Non-pigmented ciliary epithelial cell (primary cell): ENCODE measurements at places on chromosomes 16 and 17.

DNA sequence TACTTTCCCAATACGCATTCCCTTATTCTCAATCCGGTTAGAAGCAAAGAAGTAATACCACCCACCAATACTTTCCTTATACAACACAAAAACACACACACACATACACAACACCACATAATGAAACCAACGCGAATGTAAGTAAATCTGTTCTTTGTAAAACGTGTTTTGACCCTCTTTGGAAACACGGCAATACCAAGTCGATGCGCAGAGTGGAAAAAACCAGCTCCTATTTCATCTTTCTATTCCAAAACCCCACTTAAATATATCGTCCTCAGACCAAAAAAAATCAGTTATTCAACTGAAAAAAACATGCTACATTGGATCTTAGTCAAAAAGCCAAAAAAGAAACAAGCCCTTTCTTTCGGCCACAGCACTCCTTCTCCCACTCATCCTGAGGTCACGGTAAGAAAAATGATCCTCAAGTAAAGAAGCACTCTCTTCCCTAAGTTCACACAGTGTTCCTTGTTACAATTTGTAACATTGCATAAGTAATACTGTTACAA, 31.0 kb upstream of the ARL4D start:
- DNase-seq: no peak

DNA sequence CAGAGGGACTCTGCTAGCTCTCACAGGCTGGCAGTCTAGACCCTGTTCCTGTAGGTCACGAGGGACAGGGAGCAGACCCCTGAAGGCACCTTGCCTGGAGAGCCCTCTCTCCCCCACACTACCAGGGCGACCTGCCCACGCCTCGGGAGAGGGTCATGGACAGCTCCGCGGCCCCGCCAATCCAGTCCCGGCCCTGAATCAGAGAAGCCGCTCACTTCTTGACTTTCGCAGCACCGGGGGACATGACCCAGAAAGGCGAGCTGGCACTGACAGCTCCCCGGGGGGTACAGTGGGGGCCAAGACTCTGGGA, 5.1 kb downstream of the KIFC3 start:
- no peak for DNase-seq

GRCh38 chr17:50289278-50289677, 15.0 kb downstream of the TMEM92 start:
- no peak for DNase-seq

GRCh38 chr16:86584726-86585721, 6.7 kb downstream of the FOXL1 start:
- DNase-seq: no peak

- DNase-seq: no peak
These were observed 56.7 kb upstream of the TOB1 start for GRCh38 chr17:50922721-50923405.

- no peak for DNase-seq
These were observed 18.2 kb upstream of the CMTM4 start for GRCh38 chr16:66714654-66715307.

DNA sequence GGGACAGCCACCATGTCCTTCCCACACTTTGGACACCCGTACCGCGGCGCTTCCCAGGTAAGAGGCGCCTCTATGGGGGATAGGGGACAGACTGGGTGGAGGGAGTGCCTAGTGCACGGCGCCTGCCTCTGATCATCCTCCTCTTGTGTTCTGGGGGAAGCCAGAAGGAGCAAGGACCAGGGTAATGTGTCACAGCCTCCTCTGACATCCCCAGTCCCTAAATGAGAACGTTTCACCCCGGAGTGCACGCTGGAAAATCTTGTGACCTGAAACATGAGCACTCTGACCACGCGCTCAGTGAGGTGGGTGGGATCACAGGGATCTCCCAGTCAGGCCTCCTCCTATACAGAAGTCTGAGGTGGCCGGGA, 1.1 kb downstream of the IRX6 start:
- no peak for DNase-seq

DNA sequence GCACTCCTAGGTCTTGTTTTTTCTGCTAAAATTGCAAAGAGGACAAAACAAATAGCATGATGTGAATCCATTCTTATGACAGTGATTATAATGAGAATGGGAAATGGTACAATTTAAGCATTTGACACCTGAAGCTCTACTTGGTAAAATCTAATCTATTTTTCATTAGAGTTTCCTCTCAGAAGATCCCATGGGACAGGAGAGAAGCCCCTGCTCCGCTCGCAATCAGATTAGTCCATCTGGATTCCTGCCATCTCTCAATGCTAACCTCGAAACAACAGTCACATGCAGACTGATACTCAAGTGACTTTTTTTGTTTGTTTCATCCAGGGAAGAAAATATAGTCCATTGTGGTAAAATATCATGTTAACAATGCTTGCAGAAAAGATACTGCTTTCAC, 107.4 kb upstream of the TOM1L1 start:
- no peak for DNase-seq

GRCh38 chr17:10802496-10803284, 1.2 kb downstream of the TMEM238L start:
- no peak for DNase-seq

DNA sequence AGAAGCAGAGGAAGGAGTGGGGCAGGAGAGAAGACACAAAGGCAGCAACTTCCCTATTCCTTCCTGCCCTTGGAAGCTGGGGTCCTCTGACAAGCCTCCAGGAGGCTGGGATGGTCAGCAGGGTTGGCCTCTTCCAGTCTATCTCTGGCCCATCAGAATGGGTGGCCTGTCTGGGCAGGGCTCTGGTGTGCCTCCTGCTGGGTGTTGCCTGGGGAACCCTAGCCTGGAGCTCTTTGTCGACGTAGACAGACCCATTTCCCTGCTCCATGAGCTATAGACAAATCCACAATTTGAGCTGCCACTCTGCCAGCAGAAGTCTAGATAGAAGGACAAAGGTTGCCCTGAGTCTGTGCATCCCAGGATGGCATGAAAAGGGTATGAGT, 11.4 kb downstream of the IGFBP4 start:
- DNase-seq: no peak

DNA sequence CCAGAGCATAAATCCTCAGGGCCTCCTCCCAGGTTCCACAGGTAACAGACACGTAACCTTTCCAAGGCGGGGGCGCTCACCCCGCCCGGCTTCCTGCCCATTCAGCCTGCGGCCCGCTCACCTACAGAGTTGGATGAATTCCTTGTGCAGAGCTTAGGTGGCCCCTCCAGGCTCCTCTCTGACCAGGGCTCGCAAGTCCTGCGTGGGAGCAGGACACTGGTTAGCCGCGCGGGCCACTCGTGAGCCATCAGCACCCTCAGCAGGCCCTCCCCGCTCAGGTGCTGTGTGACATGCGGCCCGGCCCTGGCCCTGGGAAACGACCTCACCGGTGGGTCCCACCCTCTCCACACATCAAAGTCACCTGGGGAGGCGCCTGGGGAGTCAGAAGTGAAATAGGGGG, 528 bp downstream of the TERB1 start:
- DNase-seq: no peak

- no peak for DNase-seq
These were observed 6.5 kb downstream of the SLC5A11 start for GRCh38 chr16:24852281-24852721.

GRCh38 chr17:17590883-17591354, 589 bp downstream of the PEMT start:
- DNase-seq: no peak

GRCh38 chr17:70691150-70691549, 521.8 kb downstream of the KCNJ2 start:
- DNase-seq: no peak

- no peak for DNase-seq
These were observed 60.6 kb downstream of the RPH3AL start for GRCh38 chr17:292016-292415.

- DNase-seq: no peak
These were observed 172.4 kb upstream of the GSE1 start for GRCh38 chr16:85440744-85441143.

- DNase-seq: no peak
These were observed 79.0 kb upstream of the TOB1 start for GRCh38 chr17:50944902-50945720.

DNA sequence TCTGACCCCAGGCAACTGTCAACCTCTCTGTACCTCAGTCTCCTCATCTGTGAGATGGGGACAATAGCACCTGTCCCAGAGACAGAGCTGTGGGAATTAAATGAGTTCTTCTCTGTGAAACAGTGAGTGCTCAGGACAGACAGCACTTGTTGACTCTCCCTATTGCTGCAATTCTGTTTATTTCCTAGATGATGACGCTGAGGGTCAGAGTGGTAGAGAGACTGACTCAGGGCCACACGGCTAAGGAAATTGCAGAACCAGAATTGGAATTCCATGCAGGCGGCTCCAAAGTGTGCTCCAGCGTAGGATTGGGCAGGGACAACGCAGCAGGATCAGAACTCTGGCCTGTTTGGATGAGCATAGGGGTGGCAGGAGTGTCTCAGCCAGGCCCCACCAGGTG, 302.2 kb downstream of the C16orf95 start:
- DNase-seq: no peak

- DNase-seq: peak; percentile 77
These were observed 1.2 kb upstream of the SPAG9 start for GRCh38 chr17:51121620-51122472.

DNA sequence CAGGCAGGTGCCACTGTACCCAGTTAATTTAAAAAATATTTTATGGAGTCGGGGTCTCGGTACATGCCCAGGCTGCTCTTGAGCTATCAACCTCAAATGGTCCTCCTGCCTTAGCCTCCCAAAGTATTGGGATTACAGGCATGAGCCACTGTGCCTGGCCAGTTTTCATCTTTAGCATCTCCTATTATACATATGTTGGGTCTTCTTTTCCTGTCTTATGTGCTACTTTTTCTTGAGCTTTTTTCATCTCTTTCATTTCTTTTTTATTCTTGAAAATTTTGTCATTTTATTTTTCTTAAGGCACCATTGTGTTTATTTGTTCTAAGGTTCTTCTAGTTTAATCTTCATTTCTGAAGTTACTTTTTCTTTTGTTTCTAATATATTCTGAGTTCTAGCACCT, 20.7 kb downstream of the BANP start:
- DNase-seq: no peak

- DNase-seq: no peak
These were observed 928 bp downstream of the HBA1 start for GRCh38 chr16:177394-177822.

GRCh38 chr16:4477966-4478365, 1.8 kb downstream of the HMOX2 start:
- DNase-seq: no peak

DNA sequence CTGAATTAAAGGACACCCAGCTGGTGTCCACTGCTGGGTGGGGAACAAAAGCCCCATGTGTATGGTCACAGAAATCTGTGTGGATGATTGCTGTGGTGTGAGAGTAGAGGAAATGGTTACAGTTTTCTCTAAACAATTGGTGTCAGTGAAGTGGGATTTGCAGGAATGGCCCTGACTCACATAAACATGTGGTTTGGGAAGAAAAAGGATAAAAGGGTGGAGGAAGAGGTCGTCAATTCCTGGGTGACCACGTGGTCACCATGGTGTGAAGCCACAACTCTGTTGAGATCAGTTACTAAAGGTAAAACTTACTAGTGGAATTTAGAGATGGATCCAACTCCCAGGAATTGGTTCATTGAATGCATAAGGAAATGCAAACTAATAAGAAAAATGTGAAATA, 3.6 kb upstream of the TUBG2 start:
- no peak for DNase-seq

DNA sequence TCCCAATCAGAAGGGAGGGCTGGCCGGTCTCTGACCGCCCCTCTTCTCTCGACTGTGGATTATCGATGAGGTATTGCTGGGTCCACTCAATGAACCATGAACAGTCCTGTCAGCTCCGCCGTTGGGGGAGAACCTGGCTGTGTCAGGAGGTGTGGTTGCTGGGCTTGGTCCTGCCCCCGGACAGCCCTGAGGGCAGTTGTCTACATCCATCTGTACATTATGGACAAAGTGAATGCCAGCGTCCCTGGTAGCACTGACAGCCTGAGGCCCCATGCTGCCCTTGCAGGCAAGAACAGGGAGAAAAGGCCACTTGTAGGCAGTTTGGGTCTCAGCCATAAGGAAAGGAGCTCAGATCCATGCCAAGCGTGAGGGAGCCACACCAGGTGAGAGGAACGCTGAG, 38.9 kb downstream of the ST3GAL2 start:
- no peak for DNase-seq

- DNase-seq: no peak
These were observed 15.3 kb downstream of the VPS53 start for GRCh38 chr17:699345-699744.

DNA sequence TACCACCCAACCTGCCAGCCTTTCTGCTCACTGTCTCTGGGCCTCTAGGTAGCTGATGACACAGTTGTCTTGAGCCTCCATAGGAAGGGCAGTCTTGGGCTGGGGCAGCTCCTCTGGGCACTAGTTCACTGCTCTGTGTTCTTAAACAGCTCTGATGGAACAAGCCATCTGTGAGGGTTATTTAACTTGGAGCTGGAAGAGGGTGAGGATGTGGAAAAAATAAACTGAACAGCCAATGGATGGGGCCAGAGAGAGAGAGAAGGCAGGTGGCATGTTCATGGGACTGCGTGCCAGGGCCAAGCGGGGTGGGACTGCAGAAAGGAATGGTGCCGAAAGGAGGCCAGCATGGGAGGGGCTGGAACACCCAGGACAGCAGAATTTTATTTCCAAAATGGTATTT, 52.6 kb downstream of the HIC1 start:
- no peak for DNase-seq

- DNase-seq: no peak
These were observed 21.3 kb upstream of the SMIM5 start for GRCh38 chr17:75611851-75612429.

GRCh38 chr17:76199469-76199868, 40.8 kb downstream of the RNF157 start:
- DNase-seq: no peak

DNA sequence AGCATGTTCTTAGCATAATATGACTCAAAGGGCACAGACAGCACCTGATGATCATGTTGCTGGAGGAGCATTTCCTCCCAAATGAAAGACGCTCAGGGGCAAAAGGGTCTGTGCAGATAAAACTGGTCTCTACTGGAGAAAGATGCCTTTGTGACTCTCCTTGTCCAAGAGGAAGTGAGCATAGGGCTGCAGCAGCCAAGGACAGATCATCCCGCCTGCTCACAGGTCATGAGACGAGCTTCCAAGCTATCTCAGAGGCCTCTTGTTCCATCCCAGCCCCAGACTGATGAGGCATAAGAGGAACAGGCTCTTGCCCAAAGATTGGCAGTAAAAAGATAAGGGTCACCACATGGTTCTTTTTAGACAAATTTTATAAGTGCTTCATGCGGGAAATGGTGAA, 141.8 kb downstream of the KATNIP start:
- no peak for DNase-seq
